ENCODE measurements at places on chromosomes 5 and 9. TPM values are rescaled to one million over a fixed set of nuclear protein-coding genes. Genes with fewer than 3 reads are reported as not detected.

GRCh38 chr5:55030220-55030619 is 6.2 kb downstream of the GZMK start:
- no peak for DNase-seq
- H3K36me3 ChIP-seq: peaks cover 49% of the 10 kb centered on the region
- no peaks in the 10 kb centered on the region for H3K27me3 ChIP-seq
- H3K4me3 ChIP-seq: no peak overlapping the region
- peaks cover 54% of the 10 kb centered on the region for H3K4me1 ChIP-seq

DNA sequence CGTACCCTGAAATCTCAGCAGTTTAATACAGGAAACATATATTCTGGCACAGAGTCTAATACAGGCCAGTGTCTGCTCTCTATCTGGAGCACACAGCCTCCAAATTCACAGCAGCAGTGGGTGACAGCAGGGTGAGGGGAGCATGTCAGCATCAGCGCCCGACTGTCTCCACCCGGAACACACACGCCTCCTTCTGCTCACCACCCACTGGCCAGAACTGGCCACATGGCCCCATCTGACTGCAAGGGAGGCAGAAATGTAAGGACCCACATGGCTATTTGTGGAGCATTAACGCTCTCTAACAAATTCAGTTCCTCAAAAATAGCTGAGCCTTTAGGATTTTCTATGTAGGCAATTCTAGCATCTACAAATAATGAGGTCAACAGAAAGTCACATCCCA is 24.6 kb downstream of the UBE2QL1 start:
- H3K27ac ChIP-seq: no peak overlapping the region
- H3K36me3 ChIP-seq: no peaks in the 10 kb centered on the region
- no peak overlapping the region for H3K4me3 ChIP-seq
- peaks cover 6% of the 10 kb centered on the region for H3K27me3 ChIP-seq

DNA sequence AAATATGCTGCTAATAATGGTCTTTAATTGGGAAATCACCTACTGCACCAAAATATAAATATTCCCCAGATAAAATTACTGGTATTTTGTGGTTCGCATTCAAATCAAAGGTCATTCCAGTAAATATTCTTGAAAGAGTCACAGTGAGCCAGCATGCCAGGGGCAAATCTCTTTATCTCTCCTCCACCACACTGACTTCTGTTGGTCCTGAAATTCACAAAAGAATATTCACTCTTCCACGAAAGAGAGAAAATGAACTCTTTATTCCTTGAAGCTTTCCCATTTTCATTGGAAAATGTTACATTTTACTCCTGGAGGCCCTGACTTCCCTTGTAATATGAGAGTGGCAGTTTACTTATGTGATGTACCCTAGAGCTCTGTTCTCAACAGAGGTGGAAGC is 39.7 kb downstream of the ZNF366 start:
- H3K27ac ChIP-seq: no peak overlapping the region
- no peak overlapping the region for H3K4me3 ChIP-seq
- H3K4me1 ChIP-seq: no peaks in the 10 kb centered on the region
- peaks cover 15% of the 10 kb centered on the region for H3K27me3 ChIP-seq

GRCh38 chr9:5651246-5651645 is 22.3 kb downstream of the RIC1 start:
- no peaks in the 10 kb centered on the region for H3K27me3 ChIP-seq
- H3K4me3 ChIP-seq: no peak overlapping the region
- H3K27ac ChIP-seq: no peak overlapping the region
- H3K36me3 ChIP-seq: peaks cover 69% of the 10 kb centered on the region

FCN2 gene
- total RNA-seq: not detected

Data from activated naive CD8-positive, alpha-beta T cell treated with anti-CD3 and anti-CD28 coated beads, Interleukin-2, amount 10 ng/mL, durations not matched to agents 7 days and 5 days (primary cell).